ENCODE measurements at places on chromosomes 5 and 9. TPM values are rescaled to one million over a fixed set of nuclear protein-coding genes. Genes with fewer than 3 reads are reported as not detected.

GRCh38 chr9:105079457-105079856, 151.5 kb upstream of the ABCA1 start:
- no peak overlapping the region for H3K4me3 ChIP-seq
- H3K27ac ChIP-seq, result no peak overlapping the region
- peaks cover 18% of the 10 kb centered on the region for H3K4me1 ChIP-seq
- no peaks in the 10 kb centered on the region for H3K27me3 ChIP-seq
- DNase-seq, result no peak

GRCh38 chr5:128241051-128241695, 157.6 kb downstream of the SLC12A2 start:
- no peaks in the 10 kb centered on the region for H3K36me3 ChIP-seq
- no peak for DNase-seq

The PTPRD gene
- not detected for total RNA-seq

The SYK gene
- not detected for total RNA-seq

The GABRB2 gene
- not detected for total RNA-seq

GRCh38 chr9:78280982-78281668, 15.8 kb upstream of the PSAT1 start:
- H3K27ac ChIP-seq, result peak overlapping the region; percentile 51
- no peaks in the 10 kb centered on the region for H3K27me3 ChIP-seq
- H3K4me1 ChIP-seq, result peaks cover 50% of the 10 kb centered on the region
- H3K36me3 ChIP-seq, result no peaks in the 10 kb centered on the region

DNA sequence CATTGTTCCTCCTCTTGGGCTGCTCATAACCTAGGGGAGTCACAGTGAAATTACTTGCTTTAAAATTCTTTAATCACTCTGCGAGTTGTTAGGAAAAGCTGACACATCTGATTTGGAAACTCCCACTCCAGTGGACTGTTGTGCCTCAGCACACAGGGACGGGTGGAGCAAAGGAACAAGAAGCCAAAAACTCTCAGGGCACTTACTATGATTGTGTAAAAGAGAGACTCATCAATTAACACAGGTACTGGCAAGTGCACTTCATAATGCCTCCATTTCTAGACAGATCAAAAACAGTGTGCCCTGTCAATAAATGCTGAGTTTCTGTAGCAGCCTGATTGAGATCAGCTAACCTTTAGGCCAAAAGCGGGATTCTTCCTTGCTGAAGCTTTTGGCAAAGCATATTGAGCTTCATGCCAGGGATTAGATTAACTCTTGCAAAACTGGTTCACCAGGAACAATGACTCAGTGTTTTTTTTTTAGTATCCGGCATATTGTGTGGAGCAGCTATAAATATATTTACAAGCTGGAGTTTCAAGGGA, 55.9 kb downstream of the TMC1 start:
- no peaks in the 10 kb centered on the region for H3K27me3 ChIP-seq
- H3K36me3 ChIP-seq, result no peaks in the 10 kb centered on the region
- no peak overlapping the region for H3K27ac ChIP-seq
- no peak overlapping the region for H3K4me3 ChIP-seq
- H3K4me1 ChIP-seq, result no peaks in the 10 kb centered on the region

The KCNIP1 gene
- not detected for total RNA-seq

- H3K36me3 ChIP-seq, result peaks cover 11% of the 10 kb centered on the region
- peak; percentile 85 for DNase-seq
- H3K4me1 ChIP-seq, result peaks cover 84% of the 10 kb centered on the region
- H3K27me3 ChIP-seq, result no peaks in the 10 kb centered on the region
- peak overlapping the region; percentile 46 for H3K4me3 ChIP-seq
These were observed 134.7 kb upstream of the DMRT1 start for GRCh38 chr9:706606-707459.

- no peaks in the 10 kb centered on the region for H3K27me3 ChIP-seq
- H3K36me3 ChIP-seq, result no peaks in the 10 kb centered on the region
- H3K27ac ChIP-seq, result no peak overlapping the region
- H3K4me1 ChIP-seq, result no peaks in the 10 kb centered on the region
These were observed 15.3 kb downstream of the TNFSF15 start for GRCh38 chr9:114790521-114790920.

The LCN12 gene
- total RNA-seq, result 3.4 TPM

GRCh38 chr5:149728303-149728702, 1.8 kb upstream of the PPARGC1B start:
- peaks cover 27% of the 10 kb centered on the region for H3K4me1 ChIP-seq
- H3K36me3 ChIP-seq, result no peaks in the 10 kb centered on the region
- no peak for DNase-seq
- H3K27ac ChIP-seq, result no peak overlapping the region

The CTSV gene
- total RNA-seq, result 6.0 TPM

DNA sequence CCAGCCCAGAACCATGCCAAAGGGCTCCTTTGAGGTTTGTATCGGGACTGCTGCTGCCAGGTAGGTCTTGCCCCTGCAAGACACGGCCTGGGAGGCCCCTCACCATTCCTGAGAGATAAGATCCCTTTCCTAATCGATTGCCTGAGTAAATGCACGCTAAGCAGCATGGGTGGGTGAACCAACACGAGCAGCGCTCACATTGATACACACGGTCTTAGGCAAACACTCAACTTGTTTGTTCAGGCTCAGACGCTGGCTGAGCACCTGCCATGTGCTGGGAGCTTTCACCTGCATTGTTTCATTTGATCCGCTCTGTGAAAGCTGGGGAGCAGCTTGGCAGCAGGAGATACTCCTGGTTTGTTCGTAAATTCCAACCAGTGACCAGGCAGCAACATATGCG, 76.9 kb upstream of the NEURL1B start:
- H3K4me1 ChIP-seq, result peaks cover 15% of the 10 kb centered on the region
- H3K27me3 ChIP-seq, result peaks cover 45% of the 10 kb centered on the region
- H3K27ac ChIP-seq, result no peak overlapping the region
- H3K4me3 ChIP-seq, result no peak overlapping the region
- DNase-seq, result peak; percentile 58
- no peaks in the 10 kb centered on the region for H3K36me3 ChIP-seq

DNA sequence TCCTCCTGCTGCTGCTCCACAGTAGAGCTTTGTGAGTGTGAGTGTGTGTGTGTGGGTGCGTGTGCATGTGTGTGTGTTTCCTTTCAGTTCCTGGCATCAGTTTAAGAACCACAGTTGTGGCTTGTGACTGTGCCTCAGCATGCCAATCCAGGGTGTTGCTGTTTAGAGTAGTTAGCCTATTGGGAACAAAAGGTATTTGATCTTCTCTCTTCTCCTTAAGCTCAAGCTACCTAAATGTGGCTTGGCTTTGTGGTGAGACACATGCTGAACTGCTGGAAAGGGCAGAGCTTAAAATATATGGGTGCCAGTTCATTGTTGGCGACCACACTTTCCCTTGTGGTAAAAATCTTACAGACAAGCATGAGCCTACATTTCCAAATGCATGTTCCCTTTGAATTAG, 116.6 kb upstream of the BNC2 start:
- no peak overlapping the region for H3K4me3 ChIP-seq
- H3K36me3 ChIP-seq, result no peaks in the 10 kb centered on the region
- no peaks in the 10 kb centered on the region for H3K4me1 ChIP-seq
- no peaks in the 10 kb centered on the region for H3K27me3 ChIP-seq
- no peak overlapping the region for H3K27ac ChIP-seq

GRCh38 chr9:121778252-121779225, 127.1 kb downstream of the DAB2IP start:
- no peaks in the 10 kb centered on the region for H3K4me1 ChIP-seq
- no peaks in the 10 kb centered on the region for H3K27me3 ChIP-seq
- no peak for DNase-seq
- peaks cover 86% of the 10 kb centered on the region for H3K36me3 ChIP-seq
- no peak overlapping the region for H3K27ac ChIP-seq
- no peak overlapping the region for H3K4me3 ChIP-seq

The ANKDD1B gene
- 0.14 TPM for total RNA-seq

GRCh38 chr9:130768265-130768664, 66.8 kb upstream of the ABL1 start:
- peaks cover 32% of the 10 kb centered on the region for H3K4me1 ChIP-seq
- peak; percentile 70 for DNase-seq
- no peaks in the 10 kb centered on the region for H3K36me3 ChIP-seq
- H3K27me3 ChIP-seq, result no peaks in the 10 kb centered on the region
- H3K27ac ChIP-seq, result peak overlapping the region; percentile 39

- no peak overlapping the region for H3K4me3 ChIP-seq
- H3K27ac ChIP-seq, result no peak overlapping the region
- H3K27me3 ChIP-seq, result peaks cover 3% of the 10 kb centered on the region
- DNase-seq, result no peak
These were observed 106.7 kb downstream of the NXNL2 start for GRCh38 chr9:88641456-88642240.

The SLC6A7 gene
- total RNA-seq, result not detected

The ZBTB34 gene
- 5.9 TPM for total RNA-seq

DNA sequence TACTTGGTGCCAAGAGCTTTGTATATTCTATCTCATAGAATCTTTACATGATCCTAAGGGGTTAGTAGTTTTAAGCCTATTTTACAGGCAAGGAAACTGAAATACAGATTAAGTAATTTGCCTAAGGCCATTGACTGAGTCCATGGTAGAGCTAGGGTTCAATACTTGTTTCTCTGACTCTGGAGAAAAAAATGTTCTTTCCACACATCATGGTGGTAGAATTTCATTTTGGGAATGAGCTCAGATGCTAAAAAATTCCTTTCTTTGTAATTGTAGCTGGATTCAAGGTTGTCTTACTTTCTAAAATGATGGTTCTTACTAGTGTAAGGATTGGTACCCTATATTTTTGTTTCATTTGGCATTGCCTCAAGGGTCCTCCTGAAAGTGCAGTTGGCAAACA, 86.0 kb downstream of the ANKRD55 start:
- H3K27me3 ChIP-seq, result no peaks in the 10 kb centered on the region
- peaks cover 55% of the 10 kb centered on the region for H3K4me1 ChIP-seq
- H3K36me3 ChIP-seq, result no peaks in the 10 kb centered on the region
- H3K27ac ChIP-seq, result no peak overlapping the region

The FOXD4L5 gene
- not detected for total RNA-seq

DNA sequence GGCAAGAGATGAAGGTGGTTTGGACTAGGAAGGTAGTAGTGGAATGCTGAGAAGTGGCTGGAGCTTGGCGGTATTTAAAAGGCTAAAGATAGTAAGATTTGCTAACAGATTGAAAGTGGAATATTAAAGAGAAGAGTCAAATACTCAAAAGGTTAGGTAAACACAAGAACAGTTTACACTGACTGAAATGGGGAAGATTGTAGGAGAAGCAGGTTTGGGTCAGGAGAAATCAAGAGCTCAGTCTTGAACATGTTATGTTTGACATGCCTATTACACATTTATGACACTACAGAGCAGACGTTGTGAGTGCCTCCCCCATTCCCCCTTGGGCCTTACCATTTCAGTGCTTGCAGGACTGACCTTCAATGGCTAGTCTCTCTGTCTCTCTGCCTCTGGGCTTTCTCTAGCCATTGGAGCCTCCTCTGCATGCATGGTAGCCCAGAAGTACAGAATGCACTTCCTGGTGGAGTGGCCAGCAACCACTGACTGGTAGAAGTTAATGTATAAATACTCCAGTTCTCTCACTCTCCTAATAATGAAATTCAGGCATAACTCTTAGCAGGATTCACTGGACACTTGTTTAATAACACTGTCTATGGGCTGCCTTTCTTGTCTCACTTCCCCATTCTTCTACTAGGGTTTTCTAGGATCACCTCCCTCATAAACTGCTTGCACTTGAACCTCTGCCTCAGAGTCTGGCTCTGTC, 56.8 kb downstream of the HMGCS1 start:
- DNase-seq, result no peak
- H3K27me3 ChIP-seq, result no peaks in the 10 kb centered on the region
- no peak overlapping the region for H3K27ac ChIP-seq

DNA sequence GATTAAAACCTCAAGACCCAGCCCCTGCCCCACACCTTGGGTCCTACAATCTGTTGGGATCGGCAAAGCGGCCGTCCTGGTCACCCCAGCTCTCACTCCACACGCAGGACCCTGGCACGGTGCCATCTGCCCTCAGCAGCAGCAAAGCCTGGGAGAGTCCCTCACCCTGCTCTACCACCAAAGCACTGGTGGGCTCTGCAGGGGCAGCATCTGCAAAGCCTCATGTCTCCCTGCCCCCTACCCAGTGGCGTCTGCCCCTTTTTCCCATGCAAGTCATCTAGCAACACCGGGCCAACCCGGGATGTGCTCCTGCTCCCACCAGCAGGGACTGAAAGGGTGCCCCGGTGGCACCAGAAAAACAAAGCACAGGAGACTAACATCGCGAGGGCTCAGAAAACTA, 19.6 kb upstream of the CNOT6 start:
- H3K4me3 ChIP-seq, result no peak overlapping the region
- no peaks in the 10 kb centered on the region for H3K36me3 ChIP-seq
- peaks cover 8% of the 10 kb centered on the region for H3K4me1 ChIP-seq

The ANGPTL2 gene
- 0.35 TPM for total RNA-seq

DNA sequence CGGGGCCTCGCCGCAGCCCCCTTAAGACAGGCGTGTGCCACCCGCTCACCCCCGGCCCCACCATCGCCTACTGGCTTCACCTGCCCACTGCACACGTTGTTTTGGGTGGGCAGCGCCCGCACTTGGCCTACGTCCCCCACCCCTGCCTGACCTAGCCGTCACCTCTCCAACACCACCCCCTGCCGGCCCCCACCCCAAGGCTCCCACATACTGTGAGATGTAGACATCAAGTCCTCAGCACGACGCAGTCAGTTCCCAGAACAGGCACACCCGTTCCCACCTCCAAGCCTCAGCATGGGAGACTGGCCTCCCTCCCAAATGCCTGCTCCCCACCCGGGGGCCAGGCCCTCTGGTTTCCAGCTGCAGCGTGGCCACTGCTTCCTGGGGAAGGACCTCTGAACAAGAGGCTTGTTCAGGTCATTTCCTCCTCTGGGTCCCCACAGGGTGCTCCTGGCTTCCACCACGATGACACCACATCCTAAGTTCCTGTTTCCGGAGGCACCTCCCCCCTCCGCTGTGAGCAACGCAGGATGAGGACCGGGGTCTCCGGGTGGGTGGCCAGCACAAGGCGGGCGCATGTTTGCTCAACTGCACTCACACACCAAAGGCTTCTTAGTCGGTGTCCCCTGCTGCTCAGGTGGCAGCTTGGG, 11.3 kb downstream of the DBN1 start:
- peaks cover 7% of the 10 kb centered on the region for H3K36me3 ChIP-seq
- H3K27ac ChIP-seq, result no peak overlapping the region
- peaks cover 3% of the 10 kb centered on the region for H3K4me1 ChIP-seq
- H3K4me3 ChIP-seq, result no peak overlapping the region

The DDX46 gene
- 74.8 TPM for total RNA-seq

DNA sequence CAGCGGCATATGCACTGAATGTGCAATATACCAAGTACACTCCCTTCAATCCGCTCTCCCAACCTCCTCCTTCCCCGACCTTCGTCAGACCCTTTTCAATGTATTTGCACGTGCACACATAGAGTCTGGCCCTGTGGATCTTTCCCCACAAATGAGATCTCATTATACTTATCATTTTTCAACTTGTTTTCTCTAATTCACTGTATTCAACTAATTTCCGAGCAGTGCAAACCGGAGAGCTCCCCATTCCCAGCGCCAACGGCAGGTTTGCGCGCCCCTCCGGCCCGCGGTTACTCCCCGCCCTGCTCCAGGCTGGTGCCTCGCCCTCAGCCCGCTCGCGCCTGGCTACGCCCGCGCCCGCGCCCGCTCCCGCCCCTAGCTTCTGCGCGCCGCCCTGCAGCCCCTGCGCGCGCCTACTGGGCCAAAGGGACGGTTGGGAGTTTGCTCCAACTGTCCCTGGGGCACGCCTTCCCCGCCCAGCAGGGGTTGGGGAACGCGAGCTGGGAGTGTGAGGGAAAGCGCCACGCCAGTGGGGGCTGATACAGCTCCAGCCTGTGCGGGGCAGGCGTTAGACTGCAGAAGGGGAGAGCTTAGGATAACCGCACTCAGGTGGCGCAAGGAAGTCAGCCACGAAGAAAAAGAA, 3.3 kb upstream of the CDC20B start:
- peak; percentile 34 for DNase-seq
- H3K4me3 ChIP-seq, result peak overlapping the region; percentile 58
- no peak overlapping the region for H3K27ac ChIP-seq
- H3K36me3 ChIP-seq, result no peaks in the 10 kb centered on the region
- H3K27me3 ChIP-seq, result 0 out of 2 replicates have a peak, but pooled peaks cover 2% of the 10 kb centered on the region

Measured in HepG2 (cell line).